Caco-2 (cell line): ENCODE measurements at places on chromosomes 12 and 14.

- DNase-seq = peak; percentile 58
Observed at GRCh38 chr12:117850048-117850447, 118.7 kb downstream of the KSR2 start.

GRCh38 chr14:32022938-32023466 is 54.1 kb upstream of the ARHGAP5 start:
- no peak for DNase-seq

GRCh38 chr12:19855851-19856250 is 416.6 kb downstream of the AEBP2 start:
- no peak for DNase-seq

GRCh38 chr12:108711489-108712164 is 19.7 kb downstream of the CORO1C start:
- DNase-seq = no peak

GRCh38 chr14:58862416-58863160 is 224.8 kb downstream of the DACT1 start:
- DNase-seq = no peak

DNA sequence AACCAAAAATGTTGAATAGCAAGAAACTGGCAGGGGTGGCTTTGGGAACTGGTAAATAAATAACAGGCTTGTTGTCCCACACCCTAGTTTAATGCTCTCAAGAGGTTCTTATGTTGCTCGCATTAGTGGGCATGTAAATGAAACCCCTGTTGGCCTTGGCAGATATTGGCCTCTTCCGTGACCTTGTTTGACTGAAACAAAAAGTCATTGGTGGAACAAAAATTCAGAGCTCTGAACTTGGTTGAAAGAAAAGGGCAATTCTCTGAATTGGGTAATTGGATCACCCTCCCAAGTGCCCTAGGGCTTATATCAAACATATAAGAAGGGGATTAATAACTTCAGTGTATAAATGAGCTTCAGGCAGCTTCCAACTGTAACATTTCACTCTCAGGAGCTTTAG is 426.2 kb downstream of the ZFP36L1 start:
- DNase-seq = no peak
